ENCODE measurements at places on chromosomes 2 and 18.

- no peak for DNase-seq
Measured at GRCh38 chr2:42363413-42363812, 2.4 kb upstream of the COX7A2L start.

DNA sequence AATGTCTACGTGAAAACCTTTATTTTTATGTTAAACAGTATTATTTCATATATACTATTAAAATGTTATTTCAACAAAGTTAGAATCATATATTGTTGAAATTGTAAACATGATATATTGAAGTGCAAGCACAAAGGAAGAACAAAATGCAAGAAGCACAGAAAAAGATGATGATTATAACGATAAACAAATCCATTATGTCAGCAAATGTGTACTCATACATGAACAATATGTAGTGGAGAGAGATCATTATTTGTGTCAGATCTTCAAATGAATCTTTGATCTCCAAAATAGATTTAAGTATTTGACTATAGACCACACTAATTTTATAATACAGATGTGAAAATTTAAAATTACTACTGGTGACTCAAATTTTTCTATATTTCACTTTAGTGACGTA, 1104.4 kb upstream of the CRIM1 start:
- no peak for DNase-seq

DNA sequence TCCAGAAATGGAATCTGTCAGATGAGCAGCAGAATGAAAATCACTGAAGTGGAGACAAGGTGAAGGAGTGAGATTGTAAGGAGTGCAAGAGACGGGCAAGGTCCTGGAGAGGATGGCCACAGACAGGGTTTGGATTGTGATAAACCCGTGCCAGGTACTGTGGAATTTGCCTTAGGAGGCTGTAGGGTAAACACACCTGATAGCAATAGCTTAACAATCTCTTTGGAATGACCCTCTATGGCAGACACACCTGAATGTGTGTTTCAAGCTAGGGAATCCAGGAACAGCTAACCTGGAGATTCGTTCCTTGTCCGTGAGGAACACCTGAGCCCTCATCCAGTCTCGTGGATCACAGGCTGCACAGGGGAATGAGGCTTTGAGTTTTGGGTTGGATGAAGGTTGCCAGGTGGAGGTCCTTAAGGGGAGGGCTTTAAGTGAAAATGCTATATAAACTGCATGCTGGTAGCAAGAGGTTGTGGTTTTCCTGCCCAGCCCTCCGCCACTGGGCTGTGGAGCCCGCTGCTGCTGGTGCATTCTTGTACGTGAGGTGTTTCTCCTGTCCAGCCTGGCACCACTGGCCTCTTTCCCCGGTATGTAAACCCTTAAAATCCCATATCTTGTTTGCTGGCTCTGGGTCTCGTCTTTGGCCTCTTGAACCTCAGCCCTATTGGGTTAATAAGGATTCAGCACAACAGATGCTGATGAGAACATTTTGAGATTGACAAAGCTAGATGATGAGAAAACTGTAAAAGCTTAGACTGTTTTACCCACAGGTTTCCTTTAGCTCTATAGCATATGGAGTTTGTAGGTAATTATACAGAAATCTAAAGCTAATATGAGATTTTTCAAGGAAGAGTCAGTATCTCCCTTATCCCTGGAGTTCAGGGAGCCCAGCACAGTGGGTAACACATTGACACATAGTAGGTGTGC, 117.9 kb downstream of the ARHGAP15 start:
- DNase-seq: no peak

- no peak for DNase-seq
Measured at GRCh38 chr18:59072727-59073421, 66.8 kb upstream of the SEC11C start.

GRCh38 chr18:73908323-73908722, 239.3 kb downstream of the FBXO15 start:
- DNase-seq: peak; percentile 51

- no peak for DNase-seq
Measured at GRCh38 chr2:109635426-109636304, 21.5 kb downstream of the SOWAHC start.

- no peak for DNase-seq
Measured at GRCh38 chr2:73822276-73822675, 6.5 kb upstream of the STAMBP start.

GRCh38 chr2:6831229-6831628, 34.5 kb downstream of the CMPK2 start:
- DNase-seq: no peak

DNA sequence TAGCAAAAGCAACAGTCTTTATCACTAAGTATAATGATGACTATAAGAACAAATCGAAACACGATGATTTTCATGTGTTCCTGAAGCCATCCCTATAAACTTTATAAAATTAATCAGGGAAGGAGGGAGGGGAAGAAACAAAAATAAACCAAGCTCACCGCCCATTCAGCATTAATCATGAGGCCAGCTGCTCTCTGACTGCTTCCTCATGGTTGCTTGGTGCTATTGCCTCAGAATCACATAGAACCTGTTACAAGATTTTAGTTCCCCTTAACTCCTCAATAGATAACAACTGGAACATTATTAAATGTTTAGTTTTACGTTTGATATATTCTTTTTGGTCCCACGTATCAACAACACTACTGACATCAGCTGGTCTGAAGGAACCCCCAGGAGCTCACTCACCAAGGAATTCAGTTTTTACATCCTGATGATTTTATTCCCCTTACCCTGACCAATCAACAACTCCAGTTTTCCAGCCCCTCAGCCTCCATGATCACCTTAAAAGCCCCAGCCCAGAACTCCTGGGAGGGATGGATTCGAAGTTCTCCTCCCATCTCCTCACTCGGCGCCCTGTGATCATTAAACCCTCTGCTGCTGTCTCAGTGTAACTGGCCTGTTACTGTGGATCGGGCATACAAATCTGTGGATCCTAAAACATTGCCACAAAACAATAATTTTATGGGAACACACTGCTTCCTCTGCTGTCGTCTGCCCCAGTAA, 10.6 kb upstream of the HNRNPLL start:
- DNase-seq: peak; percentile 52

GRCh38 chr2:10891848-10892247, 19.9 kb upstream of the KCNF1 start:
- DNase-seq: no peak

DNA sequence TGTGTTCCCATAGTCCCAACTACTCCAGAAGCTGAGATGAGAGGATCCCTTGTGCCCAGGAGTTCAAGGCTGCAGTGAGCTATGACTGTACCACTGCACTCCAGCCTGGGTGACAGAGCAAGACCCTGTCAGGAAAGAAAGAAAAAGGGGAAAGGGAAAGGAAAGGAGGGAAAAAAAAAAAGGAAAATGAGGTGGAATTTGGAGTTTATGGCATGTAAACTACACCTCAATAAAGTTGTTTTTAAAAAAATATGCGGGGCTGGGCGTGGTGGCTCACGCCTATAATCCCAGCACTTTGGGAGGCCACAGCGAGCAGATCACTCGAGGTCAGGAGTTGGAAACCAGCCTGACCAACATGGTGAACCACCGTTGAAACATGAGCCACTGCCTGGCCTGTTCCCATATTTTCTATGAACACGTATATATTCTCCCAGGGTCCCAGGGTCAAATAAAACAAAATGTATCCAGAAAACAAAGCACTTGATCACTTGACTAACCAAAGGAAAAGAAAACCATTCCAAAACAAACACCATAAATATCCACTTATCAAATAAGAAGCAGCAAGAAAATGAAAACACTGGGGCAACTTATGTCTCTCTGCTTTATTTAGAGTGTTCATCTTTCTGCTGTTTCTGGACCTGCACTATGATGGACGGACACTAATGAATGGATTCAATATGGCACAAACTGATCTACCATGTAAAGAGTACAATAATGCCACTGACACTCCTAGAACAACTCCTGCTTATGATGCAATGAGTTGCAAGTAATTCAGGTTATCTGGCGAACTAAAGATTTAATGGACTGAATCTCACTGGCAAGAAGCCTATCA, 56.8 kb downstream of the ASXL2 start:
- no peak for DNase-seq

GRCh38 chr18:22448238-22448637, 30.5 kb upstream of the CTAGE1 start:
- no peak for DNase-seq

Data from muscle of leg (tissue), 16 donors.